ENCODE measurements at places on chromosomes 1 and 21. TPM values are rescaled to one million over a fixed set of nuclear protein-coding genes. Genes with fewer than 3 reads are reported as not detected.
A peak's percentile ranks its signal among the peaks of the same experiment; 100 is the strongest.

The TXNIP gene
- 379 TPM for polyA plus RNA-seq

The C8A gene
- polyA plus RNA-seq: 0.09 TPM

The ICOSLG gene
- 1.7 TPM for polyA plus RNA-seq

The KRTAP10-11 gene
- polyA plus RNA-seq: not detected

The PFKFB2 gene
- 13.4 TPM for polyA plus RNA-seq

The NUDT4B gene
- 1.4 TPM for polyA plus RNA-seq

The WDR77 gene
- 52.1 TPM for polyA plus RNA-seq

The PPM1J gene
- polyA plus RNA-seq: 0.72 TPM

DNA sequence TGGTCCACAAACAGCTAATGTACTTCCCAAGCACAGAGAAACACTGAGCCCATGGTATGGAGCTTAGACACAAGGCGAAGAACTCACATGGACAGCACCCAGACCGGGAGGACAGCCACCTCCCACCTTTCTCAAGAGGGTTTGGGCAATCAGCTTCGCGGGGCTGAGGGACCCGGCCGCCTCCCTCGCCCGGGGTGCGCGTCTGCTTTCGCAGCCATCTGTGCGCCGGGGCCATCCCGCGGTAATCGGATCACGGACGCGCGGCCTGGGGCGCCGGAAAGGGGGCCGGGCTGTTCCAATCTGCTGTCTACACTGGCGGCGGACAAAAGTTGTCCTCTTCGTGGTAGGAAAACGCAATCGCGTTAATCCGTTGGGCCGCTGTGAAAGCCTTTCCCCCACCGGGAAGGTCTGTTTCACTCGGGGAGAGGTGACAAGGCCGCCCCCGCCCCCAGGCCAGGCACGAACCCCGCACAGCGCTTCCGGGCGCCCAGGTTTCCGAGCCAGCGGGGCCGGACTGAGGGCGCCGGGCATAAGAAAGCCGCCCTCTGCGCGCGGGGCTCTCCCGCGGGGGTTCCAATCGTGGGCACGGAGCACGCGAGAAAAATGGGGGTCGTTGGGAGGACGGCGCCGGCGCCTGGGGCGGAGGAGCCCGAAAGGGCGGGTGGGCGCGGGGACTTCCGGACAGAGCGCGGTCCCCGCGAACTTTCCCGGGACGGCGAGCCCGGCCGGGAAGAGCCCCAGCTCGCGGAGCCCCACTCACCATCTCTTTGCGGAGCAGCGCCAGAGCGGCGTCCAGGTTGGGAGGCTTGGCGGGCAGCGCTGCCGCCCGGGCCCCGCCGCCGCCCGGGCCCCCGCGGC, 664 bp downstream of the FAM89A start:
- DNase-seq: peak; percentile 62

- no peak for DNase-seq
These were observed 61.2 kb downstream of the NUP210L start for GRCh38 chr1:154093699-154094098.

GRCh38 chr1:16367258-16367967, 371 bp downstream of the SZRD1 start:
- DNase-seq: peak; percentile 89

GRCh38 chr1:67175530-67176087, 9.4 kb downstream of the IL23R start:
- DNase-seq: no peak

DNA sequence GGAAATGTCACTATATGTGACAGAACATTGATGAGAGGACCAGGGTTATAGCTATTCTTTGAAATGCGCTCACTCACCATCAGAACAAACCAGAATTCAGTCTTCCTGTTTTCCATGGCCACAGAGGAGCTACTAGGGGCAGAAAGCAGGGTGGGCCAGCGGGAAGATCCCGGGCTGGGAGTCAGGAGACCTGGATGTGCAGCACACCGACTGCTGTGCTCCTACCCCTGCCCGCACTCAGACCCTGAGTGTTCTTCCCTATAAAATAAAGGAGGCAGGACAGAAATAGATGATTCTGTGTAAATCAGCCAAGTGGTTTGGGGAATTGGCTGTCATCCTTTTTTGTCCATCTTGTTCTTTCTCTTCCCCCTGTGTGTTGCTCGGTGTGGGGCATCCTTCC, 21.0 kb downstream of the MTARC1 start:
- no peak for DNase-seq

DNA sequence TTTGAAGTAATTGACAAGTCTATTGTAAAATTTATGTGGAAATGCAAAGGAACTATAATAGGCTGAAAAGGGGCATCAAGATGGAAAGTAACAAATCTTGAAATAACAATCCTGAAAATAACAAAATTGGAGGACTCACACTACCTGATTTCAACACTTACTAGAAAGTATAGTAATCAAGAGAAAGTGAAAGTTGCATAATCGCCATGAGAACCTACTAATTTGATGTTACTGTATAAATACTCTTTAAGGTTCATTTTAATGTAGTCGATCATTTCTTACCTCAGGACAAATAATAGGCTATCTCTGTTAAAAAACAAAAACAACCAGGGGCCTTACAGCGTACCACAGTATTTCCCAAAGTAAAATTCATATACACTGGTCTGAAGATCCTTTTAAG, 71.7 kb downstream of the EDEM3 start:
- DNase-seq: no peak

DNA sequence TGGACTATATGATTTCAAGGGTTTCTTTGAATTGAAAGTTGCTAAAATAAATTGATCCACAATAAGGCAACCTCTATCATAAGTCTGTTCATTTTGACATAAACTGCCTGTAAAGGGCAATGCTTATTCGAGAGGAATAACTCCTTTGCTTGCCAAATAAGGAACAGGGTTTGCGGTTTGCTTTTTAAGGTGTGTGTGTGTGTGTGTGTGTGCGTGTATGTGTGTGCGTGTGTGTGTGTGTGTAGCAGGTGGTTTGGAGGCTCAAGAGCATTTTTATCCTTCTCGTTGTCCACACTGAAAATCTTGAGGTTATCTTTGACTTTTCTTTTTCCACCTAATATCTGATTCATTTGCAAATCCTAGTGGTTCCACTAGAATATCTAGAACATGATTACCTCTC, 13.1 kb upstream of the NGF start:
- DNase-seq: no peak

GRCh38 chr1:8926707-8927694, 18.7 kb upstream of the CA6 start:
- DNase-seq: no peak

DNA sequence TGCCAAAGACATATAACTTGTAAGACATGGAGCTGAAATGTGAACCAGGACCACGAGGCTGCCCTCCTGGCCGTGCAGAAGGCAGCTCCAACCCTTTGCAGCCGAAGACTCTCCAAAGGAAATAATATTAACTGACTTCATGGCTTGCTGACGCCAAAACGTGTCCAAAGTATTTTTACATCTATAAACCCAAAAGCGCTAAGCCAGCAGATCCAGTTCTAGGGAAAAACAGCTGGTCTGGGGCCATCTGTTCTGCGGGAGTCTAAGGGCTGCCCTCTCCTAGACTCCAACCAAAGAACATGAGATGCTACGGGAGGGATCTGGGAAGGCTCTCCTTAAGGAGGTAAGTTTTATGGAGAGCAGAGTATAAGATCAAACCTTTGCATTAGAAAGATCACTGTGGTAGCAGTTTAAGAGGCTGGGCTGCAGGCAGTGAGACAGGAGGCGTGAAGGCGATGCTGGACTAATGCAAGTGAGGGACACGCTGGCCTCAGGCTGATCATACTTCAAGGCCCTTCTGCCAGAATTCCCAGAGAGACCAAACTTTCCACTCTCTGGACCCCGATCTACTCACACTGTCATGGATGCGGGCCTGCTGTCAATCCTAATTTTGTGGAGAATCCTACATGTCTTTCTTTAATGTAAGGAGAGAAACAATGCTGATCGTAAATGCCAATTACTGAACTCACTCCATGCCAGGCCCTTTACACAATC, 1.2 kb downstream of the TMEM53 start:
- peak; percentile 35 for DNase-seq

DNA sequence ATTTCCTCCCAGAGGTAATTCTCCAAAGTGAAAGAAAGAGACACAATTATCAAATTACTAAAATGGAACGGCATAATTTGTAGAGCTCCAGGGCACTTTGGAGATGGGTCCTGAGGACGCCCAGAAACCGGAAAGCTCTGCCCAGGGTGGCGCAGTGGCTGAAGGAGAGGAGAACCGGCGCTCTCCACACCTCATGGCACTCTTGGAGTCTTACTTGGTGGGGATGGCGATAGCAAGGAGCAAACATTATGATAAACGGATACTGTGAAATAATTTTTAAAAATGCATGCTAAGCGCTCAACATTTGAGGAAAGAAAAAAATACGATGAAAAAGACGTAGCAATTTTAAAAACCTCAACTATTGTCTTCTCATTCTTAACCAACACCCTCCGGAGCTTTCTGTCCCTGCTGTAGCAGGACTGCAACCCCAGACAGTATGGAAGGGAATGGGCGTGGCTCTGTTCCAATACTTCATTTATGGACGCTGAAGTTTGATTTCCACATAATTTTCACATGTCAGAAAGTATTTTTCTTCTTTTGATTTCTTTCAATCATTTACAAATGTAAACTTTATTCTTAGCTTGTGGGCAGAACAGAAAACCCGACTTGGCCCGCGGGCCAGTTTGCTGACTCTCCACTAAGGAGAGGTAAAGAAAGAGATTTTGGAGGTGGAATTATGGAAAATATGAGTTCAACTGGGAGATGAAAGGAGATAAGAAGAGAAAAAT, 1.1 kb downstream of the S100A11 start:
- no peak for DNase-seq

DNA sequence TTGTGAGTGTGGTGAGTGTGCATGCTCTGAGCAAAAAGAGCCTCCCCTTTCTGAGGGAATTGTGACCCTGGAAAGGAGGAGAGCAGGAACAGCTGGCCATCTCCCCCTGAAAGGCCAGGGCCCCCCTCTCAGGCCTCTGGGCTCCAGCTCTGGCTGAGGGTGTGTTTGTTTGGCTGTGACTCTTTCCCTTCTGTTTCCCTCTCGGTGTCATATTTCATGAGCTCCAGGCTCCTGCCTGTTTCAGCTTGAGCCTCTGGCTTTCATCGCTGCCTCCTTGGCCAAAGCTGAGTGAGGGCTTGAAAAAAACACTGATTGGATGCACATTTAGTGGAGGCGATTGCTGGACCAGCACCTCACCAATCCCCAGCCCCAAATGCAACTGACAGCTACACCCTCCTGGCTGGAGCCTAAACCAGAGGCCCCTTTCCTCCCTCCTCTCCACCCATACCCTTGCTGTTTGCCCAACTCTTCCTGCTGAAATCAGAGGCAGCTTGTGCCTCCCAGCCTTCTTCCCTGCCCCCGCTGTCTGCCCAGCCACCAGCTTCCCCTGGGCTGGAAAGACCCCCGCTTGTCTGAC, 64.1 kb downstream of the DDR2 start:
- DNase-seq: no peak

- no peak for DNase-seq
These were observed 108.5 kb downstream of the NFIA start for GRCh38 chr1:61190618-61191432.

DNA sequence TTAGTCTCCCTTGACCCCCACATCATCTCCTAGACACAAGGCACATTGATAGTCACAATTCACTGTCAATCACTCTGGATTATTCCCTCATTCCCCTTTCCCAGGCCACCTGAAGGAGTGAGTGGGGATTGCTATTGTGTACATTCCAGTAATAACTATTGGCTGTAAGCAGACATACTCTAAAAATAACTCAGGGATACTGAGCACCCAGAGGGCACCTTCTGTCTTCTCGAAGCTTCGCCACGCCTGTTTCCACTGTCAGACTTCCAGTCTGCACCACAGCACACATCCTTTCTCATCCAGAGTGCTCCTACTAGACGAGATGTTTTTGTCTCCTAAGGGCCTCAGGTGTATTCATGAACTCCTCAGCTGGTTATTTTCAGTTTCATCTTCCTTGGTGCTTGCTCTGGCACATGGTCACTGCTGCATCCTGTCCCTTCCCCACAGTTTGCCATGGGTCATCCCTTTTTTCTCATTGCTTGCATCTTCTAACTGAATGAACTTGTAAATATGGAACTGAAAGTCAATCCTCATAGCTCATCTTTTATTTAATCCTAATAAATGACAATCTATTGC, 848 bp upstream of the APOBEC4 start:
- DNase-seq: no peak

DNA sequence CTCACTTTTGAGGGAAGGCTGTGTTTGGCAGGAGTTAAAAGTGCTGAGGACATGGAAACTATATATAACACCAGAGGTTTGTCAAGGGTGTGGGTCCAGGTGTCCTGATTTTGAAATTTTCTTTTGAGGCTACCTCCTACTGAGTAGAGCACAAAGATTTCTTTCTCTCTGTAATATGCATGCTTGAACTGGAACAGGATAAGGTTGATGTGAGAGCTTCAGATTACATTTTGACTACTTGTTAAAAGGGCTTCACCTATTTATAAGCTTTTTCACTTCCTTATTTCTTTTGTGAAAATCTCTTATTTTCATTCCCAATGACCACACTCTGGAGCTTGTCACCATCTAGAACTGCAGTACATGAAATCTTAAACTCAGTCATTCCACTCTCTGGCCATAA, 59.8 kb upstream of the PLA2G4A start:
- no peak for DNase-seq

DNA sequence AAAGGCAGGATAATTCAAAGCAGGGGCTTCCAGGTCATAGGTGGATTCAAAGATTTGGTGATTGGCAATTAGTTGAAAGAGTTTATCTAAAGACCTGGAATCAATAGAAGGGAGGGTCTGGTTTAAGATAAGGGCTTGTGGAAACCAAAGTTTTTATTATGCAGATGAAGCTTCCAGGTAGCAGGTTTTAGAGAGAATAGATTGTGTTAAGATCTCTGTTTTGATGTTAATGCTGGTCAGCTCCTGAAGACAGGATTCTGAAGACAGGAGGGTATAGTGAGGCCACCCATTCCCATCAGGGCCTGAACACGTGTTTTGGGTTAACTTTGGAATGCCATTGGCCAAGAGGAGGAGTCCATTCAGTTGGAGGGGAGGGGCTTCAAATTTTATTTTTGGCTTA, 6.1 kb upstream of the PTBP2 start:
- DNase-seq: no peak

GRCh38 chr1:180267761-180268555, 37.9 kb downstream of the LHX4 start:
- DNase-seq: no peak

GRCh38 chr1:182376936-182377574, 14.5 kb downstream of the GLUL start:
- no peak for DNase-seq

DNA sequence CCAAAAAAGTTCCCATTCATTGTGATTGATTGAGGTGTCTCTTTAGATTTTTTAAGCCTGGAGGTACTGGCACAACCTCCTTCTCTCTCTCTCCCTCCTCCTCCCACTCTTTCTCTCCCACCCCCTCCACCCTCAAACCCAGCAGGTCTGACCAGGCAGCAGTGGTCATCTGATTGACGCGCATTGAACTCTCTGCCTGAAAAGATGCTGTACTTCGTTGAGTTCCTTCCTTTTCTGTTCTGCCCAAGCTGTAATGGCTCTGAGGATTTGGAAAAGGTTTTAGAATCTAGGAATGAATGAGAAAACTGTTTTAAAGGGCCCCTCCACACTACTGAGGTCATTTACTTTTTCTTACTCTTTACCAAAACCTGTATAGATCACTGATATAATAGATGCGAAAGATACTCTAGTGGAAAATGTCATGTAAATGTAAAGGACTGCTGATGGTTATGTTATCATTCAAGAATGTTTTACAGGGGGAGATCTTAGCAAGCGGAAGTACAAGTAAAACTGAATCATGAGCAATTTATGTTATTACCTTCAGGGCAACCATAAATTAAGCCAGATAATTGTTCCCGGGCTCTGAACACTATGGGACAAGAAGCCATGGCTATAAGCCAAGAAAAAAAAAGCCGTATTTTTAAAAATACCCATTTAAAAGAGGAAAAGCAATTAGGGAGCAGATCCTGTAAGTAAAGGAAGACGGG, 25.2 kb upstream of the DYRK1A start:
- DNase-seq: no peak
